ENCODE measurements at places on chromosomes 5 and 9. TPM values are rescaled to one million over a fixed set of nuclear protein-coding genes. Genes with fewer than 3 reads are reported as not detected.

GRCh38 chr9:122158202-122158601 lies 1.4 kb downstream of the NDUFA8 start:
- H3K27ac ChIP-seq: no peak overlapping the region
- no peak overlapping the region for H3K4me3 ChIP-seq
- no peaks in the 10 kb centered on the region for H3K36me3 ChIP-seq
- DNase-seq: peak; percentile 47
- H3K27me3 ChIP-seq: no peaks in the 10 kb centered on the region
- H3K4me1 ChIP-seq: peaks cover 16% of the 10 kb centered on the region

DNA sequence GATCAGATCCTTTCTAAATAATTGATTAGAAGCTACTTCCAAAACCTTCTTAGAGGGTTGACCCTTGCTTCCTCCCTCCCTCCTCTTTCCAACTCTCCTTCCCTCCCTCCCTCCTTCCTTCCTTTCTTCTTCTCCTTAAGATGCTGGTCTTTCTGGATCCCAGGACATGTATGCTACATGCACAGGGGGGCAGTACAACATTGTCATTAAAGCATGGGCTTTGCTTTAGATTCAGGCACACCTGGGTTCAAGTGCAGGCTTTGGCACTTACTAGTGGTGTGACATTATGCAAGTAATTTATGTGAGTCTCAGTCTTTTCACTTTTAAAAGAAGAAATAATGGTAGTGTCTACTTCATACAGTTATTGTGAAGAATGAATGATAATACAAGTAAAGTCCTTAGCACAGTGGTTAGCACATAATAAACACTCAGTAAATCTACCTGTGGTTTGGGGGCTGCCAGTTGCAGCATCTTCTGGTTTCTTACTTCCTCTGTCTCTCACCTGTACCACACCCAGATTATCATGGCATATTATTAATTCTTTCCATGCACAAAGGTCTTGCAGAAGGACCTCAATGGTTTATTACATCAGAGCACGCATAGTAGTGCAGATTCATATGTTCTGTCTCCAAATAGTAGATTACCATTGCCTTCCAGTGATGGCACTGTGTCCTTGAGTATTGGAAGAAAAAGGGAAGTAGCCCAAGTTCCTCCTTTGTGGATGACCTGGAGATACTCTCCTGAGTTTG lies 154.1 kb downstream of the ARHGAP26 start:
- H3K27ac ChIP-seq: no peak overlapping the region
- no peak overlapping the region for H3K4me3 ChIP-seq
- no peaks in the 10 kb centered on the region for H3K36me3 ChIP-seq
- H3K27me3 ChIP-seq: no peaks in the 10 kb centered on the region
- no peak for DNase-seq

DNA sequence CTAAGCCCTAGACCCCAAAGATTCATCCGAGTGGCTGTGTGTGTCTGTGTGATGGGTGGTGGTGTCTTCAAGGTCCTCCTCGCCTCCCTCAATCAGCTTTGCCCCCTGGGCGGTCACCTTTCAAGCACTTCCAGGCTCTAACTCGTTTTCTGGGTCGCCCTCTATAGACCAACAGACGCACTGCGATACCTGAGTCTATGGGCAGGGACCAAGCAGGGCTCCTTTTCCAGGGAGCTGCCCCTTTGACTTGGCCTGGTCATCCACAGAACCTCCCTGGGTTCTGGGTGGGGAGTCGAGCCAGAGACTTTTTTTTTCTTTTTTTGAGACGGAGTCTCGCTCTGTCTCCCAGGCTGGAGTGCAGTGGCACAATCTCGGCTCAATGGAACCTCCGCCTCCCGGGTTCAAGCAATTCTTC lies 1.1 kb downstream of the SLC27A4 start:
- H3K4me3 ChIP-seq: peak overlapping the region; percentile 53
- H3K4me1 ChIP-seq: peaks cover 5% of the 10 kb centered on the region
- H3K27ac ChIP-seq: peak overlapping the region; percentile 56
- peaks cover 17% of the 10 kb centered on the region for H3K36me3 ChIP-seq
- no peaks in the 10 kb centered on the region for H3K27me3 ChIP-seq

DNA sequence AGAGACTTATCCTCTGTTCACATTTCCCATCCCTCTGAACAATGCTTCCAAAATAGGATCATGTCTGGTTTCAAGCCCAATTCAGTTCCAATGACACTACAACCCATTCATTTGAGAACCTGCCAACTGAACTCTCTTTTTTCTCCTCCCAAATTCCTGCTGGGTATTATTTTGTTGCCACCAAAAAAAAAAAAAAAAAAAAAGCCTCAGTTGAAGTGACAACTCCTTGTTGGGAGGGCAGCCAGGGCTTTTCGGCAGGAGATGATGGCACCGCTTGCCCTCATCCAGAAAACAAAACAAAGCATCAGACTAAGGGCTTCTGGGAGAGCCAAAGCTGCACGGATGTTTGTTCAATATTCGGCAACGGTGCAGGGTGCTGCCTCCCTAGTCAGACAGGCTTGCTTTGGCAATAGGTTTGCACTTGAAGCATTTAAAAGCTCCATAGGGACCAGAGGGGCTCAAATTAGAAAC lies 30.6 kb upstream of the TRIM32 start:
- no peak overlapping the region for H3K27ac ChIP-seq
- no peaks in the 10 kb centered on the region for H3K36me3 ChIP-seq
- H3K4me1 ChIP-seq: no peaks in the 10 kb centered on the region
- no peak overlapping the region for H3K4me3 ChIP-seq
- DNase-seq: no peak
- H3K27me3 ChIP-seq: no peaks in the 10 kb centered on the region

The NR4A3 gene
- total RNA-seq: 0.08 TPM

GRCh38 chr5:2904399-2904798 lies 152.9 kb upstream of the IRX2 start:
- H3K36me3 ChIP-seq: no peaks in the 10 kb centered on the region
- DNase-seq: peak; percentile 13
- H3K4me1 ChIP-seq: no peaks in the 10 kb centered on the region
- no peak overlapping the region for H3K4me3 ChIP-seq

DNA sequence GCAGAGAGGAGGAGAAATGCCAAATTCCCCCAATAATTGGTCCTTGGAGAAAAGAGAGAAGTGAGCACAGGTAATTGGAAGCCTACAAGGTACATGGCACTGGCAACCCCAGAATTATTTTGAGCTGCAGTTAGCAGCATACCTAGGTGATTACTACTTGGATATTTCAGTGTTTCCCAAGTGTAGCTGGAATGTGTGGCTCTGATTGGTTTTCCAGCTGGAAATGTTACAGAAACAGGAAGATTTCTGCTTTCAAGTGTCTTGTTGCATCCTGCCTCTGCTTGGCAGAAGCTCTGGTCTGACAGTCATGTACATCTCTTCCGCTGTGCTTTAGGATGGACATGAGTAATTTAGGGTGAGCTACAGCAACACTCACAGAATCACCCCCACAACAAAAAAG lies 262.1 kb downstream of the ENC1 start:
- no peaks in the 10 kb centered on the region for H3K36me3 ChIP-seq
- DNase-seq: no peak
- H3K4me1 ChIP-seq: peaks cover 3% of the 10 kb centered on the region
- H3K27ac ChIP-seq: no peak overlapping the region
- H3K4me3 ChIP-seq: no peak overlapping the region
- no peaks in the 10 kb centered on the region for H3K27me3 ChIP-seq

The B4GALT1 gene
- 58.1 TPM for total RNA-seq

- no peak overlapping the region for H3K27ac ChIP-seq
- no peak overlapping the region for H3K4me3 ChIP-seq
- H3K27me3 ChIP-seq: no peaks in the 10 kb centered on the region
- no peak for DNase-seq
Observed at GRCh38 chr5:126881821-126882600, 105.1 kb downstream of the LMNB1 start.

DNA sequence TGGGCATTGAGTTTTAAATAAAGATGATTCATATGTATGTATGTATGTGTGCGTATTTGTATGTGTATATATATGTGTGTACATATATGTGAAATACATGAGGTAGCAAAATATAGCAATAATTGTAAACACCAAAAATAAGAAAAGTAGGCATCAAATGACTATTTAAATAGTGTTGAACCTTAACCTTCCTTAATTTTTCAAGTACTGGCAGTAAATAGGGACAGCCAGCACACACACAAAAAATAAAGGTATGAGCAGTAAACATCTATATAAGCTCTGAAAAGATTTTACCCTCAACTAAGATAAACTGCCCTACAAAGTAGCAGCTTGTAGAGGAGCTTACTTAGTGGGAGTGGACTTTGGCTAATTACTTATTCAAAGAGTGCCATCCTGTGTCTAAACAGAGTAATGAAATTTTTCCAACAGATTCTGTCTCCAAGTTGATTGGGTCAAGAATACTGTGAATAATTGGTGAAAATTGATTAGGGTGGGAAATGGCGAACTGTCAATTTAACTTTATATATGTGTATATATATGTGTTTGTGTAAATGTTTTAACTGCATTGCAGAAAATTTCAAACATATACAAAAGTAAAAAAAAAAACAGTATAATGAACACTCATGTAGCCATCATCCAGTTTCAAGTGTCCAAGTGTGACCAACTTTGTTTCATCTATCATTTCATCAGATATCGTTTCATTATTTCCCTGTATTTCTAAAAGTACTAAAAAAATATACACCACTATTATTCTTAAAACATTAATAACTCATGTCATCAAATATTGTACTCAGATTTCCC lies 2.0 kb upstream of the ADAMTS6 start:
- peak overlapping the region; percentile 91 for H3K27ac ChIP-seq
- DNase-seq: no peak
- peak overlapping the region; percentile 97 for H3K4me3 ChIP-seq

DNA sequence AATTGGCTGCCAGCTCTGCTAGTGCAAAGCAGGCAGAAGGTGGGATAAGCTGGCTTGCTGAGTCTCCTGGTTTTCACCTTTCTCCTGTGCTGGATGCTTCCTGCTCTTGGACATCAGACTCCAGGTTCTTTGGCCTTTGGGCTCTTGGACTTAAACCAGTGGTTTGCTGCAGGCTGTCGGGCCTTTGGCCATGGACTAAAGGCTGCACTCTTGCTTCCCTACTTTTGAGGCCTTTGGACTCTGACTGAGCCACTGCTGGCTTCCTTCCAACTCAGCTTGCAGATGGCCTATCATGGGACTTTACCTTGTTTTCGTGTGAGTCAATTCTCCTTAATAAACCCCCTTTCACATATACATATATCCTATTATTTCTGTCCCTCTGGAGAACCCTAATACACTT lies 1293.9 kb upstream of the CDH6 start:
- H3K4me1 ChIP-seq: no peaks in the 10 kb centered on the region
- no peaks in the 10 kb centered on the region for H3K27me3 ChIP-seq
- H3K4me3 ChIP-seq: no peak overlapping the region
- H3K36me3 ChIP-seq: no peaks in the 10 kb centered on the region

The PCA3 gene
- 0.33 TPM for total RNA-seq

The GABRA1 gene
- not detected for total RNA-seq

- H3K4me1 ChIP-seq: no peaks in the 10 kb centered on the region
- no peak overlapping the region for H3K27ac ChIP-seq
- DNase-seq: no peak
- H3K36me3 ChIP-seq: no peaks in the 10 kb centered on the region
- no peak overlapping the region for H3K4me3 ChIP-seq
Observed at GRCh38 chr9:82581935-82582334, 481.0 kb downstream of the RASEF start.

DNA sequence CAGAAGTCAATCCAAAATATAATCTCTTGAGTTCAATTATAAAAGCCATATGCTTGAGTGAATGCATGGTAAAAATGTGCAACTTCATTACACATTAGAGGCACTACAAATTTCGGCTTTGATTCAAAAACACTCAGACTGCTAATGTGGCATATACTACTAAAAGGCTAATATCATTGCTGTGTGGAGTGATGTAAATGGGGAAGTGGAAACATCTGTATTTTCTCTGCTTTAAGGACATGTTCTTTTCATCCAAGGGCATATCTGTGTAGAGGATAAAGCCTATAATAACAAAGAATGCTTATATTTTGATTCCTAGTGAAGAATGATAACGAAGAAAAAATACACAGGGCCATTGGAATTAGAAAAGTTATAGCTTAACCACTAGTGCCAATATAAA lies 643.9 kb upstream of the ZNF608 start:
- no peak overlapping the region for H3K27ac ChIP-seq
- no peaks in the 10 kb centered on the region for H3K27me3 ChIP-seq
- DNase-seq: no peak
- no peaks in the 10 kb centered on the region for H3K36me3 ChIP-seq
- H3K4me1 ChIP-seq: no peaks in the 10 kb centered on the region

GRCh38 chr9:120299785-120300184 lies 280.2 kb downstream of the CDK5RAP2 start:
- no peak overlapping the region for H3K27ac ChIP-seq
- H3K4me1 ChIP-seq: no peaks in the 10 kb centered on the region
- no peaks in the 10 kb centered on the region for H3K27me3 ChIP-seq
- DNase-seq: no peak
- no peak overlapping the region for H3K4me3 ChIP-seq
- H3K36me3 ChIP-seq: no peaks in the 10 kb centered on the region

The HSPB3 gene
- not detected for total RNA-seq

- H3K27me3 ChIP-seq: no peaks in the 10 kb centered on the region
- peaks cover under 1% of the 10 kb centered on the region for H3K4me1 ChIP-seq
- H3K27ac ChIP-seq: peak overlapping the region; percentile 63
- no peaks in the 10 kb centered on the region for H3K36me3 ChIP-seq
Observed at GRCh38 chr5:176543428-176544182, 5.5 kb upstream of the CDHR2 start.

GRCh38 chr9:126612813-126613641 lies 701 bp upstream of the LMX1B start:
- H3K36me3 ChIP-seq: no peaks in the 10 kb centered on the region
- H3K27me3 ChIP-seq: peaks cover 17% of the 10 kb centered on the region
- peaks cover 8% of the 10 kb centered on the region for H3K4me1 ChIP-seq
- no peak for DNase-seq
- H3K27ac ChIP-seq: no peak overlapping the region
- peak overlapping the region; percentile 47 for H3K4me3 ChIP-seq

- no peak overlapping the region for H3K4me3 ChIP-seq
- H3K27me3 ChIP-seq: peaks cover 3% of the 10 kb centered on the region
- H3K36me3 ChIP-seq: no peaks in the 10 kb centered on the region
- no peak overlapping the region for H3K27ac ChIP-seq
Observed at GRCh38 chr5:38434966-38435705, 121.3 kb downstream of the LIFR start.

DNA sequence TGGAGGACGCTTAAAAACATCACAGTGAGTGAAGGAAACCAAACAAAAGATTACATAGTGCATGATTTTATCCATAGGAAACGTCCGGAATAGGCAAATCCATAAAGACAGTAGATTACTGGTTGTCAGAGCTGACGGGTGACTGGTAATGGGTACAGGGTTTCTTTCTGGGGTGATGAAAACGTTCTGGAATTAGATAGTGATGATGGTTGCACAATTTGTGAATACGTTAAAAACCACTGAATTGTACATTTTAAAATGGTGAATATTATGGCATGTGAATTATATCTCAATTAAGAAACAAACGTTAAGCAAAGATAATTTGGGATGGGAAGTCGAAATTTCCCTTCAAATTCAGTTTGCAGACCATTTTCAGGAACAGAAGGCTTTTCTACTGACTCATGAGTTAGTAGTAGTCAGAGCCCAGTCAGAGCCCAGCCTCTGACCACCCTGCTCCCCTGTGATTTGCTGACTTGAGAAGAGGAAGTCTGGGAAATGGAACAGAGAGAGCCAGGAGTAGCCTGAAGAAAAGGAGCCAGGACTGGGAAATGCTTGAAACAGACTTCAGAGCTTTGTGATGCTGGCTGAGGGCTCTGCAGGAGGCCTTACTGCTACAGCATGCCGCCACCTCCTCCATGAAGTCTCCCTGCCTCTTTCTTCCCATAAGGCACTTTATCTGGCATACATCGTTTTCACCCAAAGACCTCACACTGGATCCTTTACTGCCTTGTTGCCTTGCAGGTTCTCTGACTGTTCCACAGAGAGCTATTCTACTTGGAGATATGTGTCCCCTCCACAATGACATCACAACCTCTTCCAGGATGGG lies 46.4 kb upstream of the CTNNA1 start:
- H3K36me3 ChIP-seq: no peaks in the 10 kb centered on the region
- no peak overlapping the region for H3K4me3 ChIP-seq
- H3K4me1 ChIP-seq: no peaks in the 10 kb centered on the region
